Adrenal gland (tissue), 19 donors: ENCODE measurements at places on chromosomes 5 and 9.

- DNase-seq = peak; percentile 52
Measured at GRCh38 chr9:130128733-130129431, 43.3 kb upstream of the NCS1 start.

DNA sequence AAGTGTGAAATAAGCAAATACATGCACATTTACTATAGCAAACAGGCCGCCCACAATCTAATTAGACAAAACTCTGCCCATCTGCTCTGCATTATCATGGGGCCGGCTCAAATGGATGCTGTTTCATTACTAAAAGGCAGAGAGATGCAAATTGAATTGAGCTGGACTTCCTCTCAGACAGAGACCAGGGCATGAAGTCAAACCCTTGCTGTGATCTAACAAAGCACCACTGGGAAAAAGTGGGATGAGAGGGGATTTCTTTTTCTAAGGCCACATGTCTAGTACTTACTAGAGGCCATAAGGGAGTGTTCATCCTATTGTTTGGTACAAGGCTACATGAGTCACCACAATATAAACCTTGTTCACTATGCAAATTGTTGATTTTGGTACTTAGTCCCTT is 614.7 kb downstream of the ISL1 start:
- DNase-seq = no peak

GRCh38 chr5:181168595-181169118 is 21.3 kb downstream of the OR2V2 start:
- DNase-seq = no peak

DNA sequence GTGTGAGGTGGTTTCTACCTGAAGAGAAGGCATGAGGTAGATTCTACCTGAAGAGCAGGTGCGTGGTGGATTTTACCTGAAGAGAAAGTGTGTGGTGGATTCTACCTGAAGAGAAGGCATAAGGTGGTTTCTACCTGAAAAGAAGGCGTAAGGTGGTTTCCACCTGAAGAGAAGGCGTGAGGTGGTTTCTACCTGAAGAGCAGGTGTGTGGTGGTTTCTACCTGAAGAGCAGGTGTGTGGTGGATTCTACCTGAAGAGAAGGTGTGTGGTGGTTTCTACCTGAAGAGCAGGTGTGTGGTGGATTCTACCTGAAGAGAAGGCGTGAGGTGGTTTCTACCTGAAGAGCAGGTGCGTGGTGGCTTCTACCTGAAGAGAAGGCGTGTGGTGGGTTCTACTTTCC is 192.8 kb downstream of the MED10 start:
- DNase-seq = no peak

DNA sequence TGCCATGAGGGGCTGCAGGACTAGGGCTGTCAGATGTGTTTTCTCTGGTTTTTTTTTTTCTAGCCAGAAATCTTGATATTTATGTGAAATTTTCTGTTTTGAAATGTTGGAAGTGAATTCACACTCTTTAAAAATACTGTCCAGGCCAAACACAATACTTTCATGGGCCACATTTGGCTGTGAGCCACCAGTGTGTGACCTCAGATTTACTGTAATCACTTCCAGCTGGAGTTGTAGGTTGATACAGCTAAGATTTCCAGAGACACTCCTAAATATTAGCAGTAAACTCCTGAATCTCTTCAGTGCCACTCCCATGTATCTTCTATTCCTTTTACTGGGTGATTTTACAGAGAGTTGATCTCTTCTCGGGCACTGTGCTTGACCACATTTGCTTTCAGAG is 92.2 kb upstream of the CKMT2 start:
- peak; percentile 54 for DNase-seq

DNA sequence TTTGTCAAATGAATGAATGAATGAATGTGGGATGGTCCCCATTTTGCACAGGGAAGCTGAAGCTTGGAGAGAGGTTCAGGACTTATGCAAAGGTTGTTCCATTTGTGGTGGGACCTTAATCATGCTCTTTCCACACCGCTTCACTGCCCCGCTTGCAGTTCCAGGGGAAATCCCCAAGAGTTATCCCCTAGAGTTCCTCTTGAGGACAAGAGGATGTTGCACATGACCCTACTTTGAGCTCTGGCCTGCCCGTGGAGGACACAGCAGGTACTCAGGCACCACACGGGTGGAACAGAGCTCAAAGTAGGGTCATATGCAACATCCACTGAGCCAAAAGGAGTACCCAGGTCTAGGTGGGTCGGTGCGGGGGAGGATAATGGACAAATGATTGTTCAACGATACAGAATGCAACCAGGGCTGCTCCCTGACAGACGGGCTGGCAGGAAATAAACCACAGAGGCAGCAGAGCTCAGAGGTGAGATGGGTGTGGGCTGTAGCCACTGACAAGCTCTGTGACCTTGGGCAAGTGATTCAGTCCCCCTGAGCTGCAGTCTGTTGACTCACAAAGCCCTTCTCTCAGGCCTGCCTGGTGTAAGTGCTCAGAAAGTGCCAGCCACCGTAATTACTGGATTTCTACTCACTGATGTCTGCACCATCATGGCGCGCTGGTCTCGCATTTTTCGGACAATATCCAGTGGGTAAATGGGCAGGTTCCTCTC is 60.3 kb upstream of the EPB41L4B start:
- DNase-seq = peak; percentile 85

DNA sequence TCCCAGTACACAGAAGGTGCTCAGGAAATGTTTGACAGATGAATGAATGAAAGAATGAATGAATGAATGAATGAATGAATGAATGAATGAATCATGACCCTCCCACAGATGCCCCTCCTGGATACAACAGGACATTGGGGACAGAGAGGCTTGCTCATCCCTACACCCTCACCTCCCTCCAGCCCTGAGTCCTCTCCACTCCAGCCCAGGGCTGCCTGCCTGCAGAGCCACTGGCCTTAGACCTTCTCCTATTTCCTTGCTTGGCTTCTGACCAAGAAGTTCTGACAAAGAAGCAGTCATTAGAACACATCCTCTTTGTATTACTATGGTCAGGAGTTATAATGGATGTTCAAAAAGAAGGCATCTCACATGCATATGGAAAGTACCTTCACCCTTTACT is 240.7 kb upstream of the DAPK1 start:
- DNase-seq = no peak

- DNase-seq = no peak
Measured at GRCh38 chr9:99433095-99433494, 211.0 kb downstream of the SEC61B start.

- DNase-seq = no peak
Measured at GRCh38 chr5:167269146-167269545, 1022.3 kb upstream of the WWC1 start.

DNA sequence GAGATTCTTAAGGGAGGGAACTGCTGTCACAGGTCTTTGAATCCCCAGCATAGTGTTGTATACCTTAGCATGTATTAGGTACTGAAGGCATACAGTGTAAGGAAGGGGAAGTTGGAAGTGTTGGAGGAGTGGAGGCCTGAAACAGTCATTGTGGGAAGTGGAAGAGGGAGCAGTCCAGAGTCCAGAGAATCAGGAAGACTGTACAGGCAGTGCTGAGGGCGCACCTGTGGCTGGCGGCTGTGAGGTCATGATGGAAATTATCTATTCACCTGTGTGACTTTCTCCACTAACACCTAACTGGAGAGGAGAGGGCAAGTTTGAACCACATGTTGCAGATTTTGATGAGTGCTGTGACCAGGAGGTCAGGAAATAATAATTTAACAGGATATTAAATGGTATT is 119.7 kb upstream of the NIPBL start:
- DNase-seq = no peak

DNA sequence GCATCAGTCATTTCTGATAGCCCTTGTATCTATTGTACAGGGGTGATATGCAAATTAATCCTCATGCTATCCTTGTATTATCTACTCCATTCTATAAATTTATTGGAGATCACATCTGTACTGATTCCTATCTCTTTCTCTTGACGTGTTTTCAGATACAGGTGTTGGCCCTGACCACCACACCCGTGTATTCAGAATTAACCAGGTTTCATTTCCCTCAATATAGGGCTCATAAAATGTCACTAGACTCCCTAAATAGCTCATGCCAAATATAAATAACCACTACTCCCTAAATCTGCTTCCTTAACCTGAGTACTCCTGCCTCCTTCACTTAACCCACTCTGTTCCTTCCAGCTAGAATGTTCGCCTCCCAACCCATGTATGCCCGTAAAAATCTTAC is 522.8 kb upstream of the KLF4 start:
- no peak for DNase-seq

DNA sequence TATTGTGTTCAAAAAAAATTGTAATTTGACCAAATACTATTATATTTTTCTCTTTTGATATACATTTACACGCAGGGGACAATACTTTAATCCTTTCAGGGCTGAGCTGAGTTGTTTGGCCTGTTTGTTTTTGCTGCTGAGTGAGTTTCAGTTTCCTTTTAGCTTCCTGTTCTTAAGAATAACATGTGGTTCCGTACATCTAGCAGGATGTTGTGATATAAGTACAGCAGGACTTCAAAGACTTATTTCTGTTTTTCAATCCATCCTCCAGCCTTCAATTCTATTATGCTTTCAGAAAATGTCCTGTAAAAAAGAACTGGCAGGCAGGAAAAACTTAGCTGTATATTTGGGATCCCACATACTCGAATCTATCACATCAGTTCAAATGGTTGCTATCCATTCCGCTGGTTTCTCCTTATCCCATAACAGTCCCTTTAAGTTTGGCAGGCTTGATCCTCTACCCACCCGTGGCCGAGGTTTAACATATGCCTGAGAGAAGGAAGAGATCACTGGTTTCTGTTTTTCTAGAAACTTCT is 1037.3 kb upstream of the ACO1 start:
- no peak for DNase-seq

GRCh38 chr5:172446336-172447051 is 7.8 kb downstream of the SH3PXD2B start:
- DNase-seq = peak; percentile 43

DNA sequence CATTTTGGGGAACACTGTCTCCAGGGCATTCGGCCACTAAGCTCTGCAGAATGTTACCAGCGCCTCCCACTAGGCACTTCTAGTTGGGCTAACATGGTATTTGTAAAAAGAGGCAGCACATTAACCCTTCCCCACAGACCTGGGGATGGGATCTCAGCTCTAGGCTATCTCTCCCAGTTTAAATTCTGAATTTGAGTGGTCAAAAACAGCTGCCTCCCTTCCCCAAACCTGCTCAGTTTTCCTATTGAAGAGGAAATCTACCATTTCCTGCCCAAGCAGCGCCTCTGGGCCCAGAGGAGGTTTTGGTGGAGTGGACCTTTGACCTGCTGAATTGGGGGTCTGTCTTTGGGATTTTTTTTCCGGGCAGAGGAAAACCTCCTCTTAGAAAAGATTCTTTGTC is 53.2 kb downstream of the ENC1 start:
- DNase-seq = no peak
